ENCODE measurements at places on chromosomes 12 and 14.

- no peak for DNase-seq
These were observed 790.7 kb downstream of the C12orf50 start for GRCh38 chr12:87238466-87238865.

- no peak for DNase-seq
These were observed 31.0 kb downstream of the ITGA7 start for GRCh38 chr12:55676707-55677106.

DNA sequence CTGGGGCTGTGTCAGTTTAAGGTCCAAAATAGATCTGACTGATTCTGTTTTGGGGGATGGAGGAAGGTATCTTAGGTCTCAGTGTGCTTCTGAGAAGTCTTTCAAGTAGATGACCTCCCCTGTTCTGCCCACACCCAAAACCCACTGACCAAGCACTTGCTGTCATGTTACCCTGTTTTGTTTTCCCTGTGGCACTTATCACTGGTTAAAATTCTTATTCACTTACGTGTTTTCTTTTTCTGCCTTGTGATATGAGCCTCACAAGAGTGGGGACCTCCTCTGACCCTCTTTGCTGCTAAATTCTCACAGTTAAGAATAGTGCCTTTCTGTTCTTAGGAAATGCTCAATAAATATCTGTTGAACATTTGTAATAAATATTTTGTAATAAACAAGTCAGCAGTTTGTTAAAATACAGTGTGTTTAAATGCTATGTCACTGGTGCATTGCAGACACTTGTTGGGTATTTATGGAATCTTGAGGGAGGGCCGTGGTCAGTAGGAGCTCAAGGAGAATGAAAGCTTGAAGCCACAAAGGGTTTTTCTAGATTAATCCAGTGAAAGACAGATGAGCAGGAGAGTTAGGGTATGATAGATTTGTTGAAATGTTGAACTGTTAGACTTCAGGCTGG lies 20.9 kb downstream of the PLEKHA5 start:
- no peak for DNase-seq

DNA sequence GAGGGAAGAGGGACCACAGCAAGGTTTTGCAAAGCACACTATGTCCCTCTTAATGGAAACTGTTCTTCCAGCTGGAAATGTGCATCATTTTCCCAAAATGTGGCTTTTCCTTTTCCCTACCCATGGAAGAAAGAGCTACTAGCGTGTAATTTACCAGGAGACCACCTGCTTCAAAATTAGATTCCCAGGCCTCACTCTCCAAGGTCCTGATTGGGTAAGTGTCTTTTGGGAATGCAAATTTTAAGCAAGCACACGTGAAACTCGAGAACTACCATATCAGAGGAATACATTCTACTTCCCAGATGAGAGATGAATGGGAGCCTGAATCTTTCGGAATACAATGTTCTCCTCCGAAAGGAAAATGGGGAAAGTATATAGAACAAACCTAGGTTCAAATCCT lies 201.6 kb upstream of the NOS1 start:
- no peak for DNase-seq

DNA sequence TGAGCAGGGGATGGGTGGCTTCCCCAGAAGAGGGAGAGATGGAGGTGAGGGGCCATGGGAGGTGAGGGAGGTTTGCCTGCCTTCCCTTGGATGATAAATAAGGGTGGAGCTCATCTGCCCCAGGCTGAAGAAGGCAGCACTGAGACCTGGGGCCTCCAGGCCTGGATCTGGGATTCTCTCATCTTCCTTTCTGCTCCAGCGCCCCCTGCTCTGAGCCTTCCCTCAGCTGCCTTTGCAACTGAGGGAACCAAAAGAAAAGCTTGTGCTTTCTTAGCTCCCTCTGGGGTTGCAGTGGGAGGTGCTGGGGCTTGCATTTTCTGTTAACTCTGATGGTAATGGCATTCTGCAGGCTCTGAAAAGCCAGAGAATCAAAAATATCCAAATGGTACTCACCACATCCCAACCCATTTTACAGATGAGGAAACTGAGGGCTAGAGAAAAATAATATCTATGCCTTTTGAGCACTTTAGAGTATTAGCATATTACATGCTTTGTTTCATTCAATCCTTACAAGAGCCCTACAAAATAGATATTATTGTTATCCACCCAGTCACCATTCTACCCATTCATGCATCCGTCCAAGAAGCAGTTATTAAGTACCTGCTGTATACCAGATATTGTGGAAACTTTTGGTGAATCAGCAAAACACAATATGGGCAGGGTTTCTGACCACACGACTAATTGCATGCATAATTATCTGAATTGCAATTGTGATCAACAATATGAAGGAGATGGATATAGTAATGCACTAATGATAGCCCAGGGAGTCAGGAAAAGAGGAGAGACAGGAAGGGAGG lies 102.2 kb downstream of the WSCD2 start:
- no peak for DNase-seq

DNA sequence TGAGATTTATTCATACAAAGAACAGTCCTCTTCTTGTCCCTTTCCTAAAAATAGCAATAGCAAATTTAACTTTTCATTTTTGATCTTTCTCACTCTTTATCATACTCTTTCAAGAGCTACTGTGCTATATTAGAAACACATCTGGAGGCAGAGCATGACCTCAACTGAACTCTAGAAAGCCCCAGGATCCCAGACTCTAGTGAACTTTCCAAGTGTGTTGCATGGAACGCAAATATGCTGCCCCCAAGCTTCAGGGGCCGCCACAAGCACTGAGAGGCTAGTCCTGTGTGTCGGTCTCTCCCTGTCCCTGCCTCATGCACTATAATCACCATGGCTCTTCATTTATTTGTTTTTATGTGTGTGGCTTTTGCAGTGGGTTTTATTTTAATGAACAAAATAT lies 38.7 kb upstream of the ZNF641 start:
- DNase-seq, result no peak

DNA sequence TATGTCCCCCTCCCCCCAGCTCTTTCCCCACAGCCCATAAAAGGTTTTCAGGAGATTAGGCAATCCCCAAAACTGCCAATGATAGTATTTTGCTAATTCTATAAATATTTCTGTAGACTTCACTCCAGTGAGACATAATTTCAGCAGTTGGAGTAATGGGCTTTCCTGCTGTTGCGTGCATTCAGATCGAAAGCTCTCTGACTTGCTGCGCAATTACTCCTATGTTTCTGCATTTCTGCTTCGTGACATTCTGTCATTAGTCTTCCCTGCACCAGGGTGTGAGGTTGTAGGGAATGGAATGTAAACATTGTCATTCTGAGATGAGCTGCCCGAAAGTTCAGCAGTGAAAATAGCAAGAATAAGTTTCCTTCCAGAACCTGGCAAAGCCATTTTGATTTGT lies 58.2 kb downstream of the SAMD4A start:
- no peak for DNase-seq

DNA sequence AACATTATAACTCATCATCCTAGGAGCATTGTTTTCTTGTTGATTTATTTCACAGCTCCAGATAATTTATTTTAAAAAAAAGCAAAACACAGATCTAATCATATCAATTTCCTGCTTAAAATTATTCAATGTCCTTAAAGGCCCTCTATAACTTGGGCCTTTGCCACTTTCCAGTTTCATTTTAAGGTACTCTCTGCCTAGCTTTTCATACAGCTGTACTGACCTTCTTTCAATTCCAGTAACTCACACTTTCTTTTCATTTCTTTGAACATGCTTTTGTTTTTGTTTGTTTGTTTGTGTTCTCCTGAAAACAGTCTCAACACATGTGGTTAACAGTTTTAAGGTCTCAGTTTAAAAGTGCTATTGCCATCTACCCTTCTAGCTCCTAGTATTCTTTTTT lies 281.9 kb downstream of the ACSS3 start:
- DNase-seq, result no peak

DNA sequence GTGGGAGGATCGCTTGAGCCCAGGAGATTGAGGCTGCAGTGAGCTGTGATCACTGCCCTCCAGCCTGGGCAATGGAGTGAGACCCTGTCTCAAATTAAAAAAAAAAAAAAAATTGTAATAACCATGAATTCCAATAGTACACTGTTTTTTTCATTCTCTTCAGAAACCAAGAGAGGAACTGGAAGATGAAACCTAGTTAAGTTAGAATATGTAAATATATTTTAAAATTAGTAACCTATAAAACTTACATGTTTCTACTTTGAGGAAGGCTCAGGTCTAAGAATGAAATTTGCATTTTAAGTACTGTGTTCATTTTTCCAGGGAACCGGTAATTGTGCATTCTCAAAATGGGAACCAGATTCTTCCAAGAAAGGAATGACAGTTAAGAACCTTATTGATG lies 18.8 kb downstream of the KNTC1 start:
- no peak for DNase-seq

- no peak for DNase-seq
These were observed 77.7 kb downstream of the DNAH10 start for GRCh38 chr12:123839826-123840225.

DNA sequence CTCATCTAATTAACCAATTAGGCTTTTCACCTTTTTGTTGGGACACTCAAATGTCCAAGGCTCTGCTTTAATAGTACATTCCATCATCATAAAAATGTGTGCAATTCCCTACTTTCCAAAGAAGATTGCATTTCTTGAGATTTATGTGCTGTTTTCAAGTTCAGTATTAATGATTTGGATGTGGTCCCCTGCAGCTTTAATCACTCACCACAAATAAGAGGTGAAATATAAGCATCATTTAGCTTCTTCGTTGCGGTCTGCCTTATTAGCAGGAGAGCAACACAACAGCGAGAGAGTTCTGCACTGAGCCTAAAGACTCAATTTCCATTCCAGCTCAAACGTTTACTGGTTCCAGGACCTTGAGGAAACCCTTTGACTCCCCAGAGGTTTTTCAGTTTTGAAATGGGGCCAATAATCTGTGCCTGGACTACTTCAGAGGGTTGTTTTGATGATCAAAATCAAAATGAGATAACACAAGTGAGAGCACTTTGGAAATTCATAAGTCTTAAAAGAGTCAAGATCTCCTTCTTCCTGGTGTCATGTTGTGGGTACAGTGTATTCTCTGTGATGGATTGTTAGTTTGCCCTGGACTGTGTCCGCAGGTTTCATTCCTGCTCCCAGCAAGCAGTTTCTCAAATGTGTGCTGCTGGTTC lies 53.1 kb downstream of the RERG start:
- DNase-seq, result no peak

DNA sequence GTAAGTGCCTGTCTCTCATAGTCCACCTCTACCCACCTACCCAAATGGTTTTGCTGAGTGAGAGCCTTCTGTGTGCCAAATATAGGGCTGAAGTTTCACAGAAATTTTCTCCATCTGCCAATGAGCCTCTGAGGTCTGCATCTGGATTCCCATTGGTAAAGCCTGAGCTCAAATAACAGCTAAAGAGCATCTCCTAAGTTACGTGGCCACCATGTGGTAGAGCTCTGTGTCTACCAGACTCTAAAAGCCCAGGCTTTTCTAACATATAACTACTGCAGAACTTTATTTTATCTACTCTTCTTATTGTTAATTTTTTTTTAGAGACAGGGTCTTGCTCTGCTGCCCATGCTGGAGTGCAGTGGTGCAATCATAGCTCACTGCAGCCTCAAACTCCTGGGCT lies 16.0 kb downstream of the AMDHD1 start:
- no peak for DNase-seq

DNA sequence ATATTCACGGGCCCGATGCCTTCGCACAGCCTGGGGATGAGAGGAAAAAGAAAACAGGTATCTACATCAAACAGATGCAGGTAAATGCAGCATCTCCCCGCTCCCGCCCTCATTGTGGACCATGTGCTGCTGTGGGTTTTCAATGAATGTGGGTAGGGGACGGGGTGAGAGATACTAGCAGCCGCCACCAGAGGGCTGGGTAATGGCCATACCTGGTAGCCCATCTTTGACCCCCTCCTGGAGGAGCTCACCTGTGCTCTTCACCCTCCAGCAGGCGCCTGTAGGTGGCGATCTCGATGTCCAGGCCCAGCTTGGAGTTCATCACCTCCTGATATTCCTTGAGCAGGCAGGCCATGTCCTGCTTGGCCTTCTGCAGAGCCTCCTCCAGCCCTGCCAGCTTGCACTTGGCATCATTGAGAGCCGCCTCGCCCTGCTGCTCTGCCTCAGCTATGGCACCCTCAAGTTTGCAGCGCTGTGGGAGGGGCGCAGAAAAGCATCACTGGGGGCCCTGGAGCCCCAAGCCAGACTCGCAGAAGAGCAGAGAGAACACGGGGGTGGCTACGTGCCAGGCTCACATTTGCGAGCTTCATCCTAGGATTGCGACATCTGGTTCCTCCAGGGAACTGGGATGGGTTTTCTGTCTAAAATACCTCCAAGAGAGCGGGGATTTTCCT lies 10.2 kb downstream of the KRT82 start:
- DNase-seq, result no peak

- DNase-seq, result no peak
These were observed 7.9 kb upstream of the HCAR1 start for GRCh38 chr12:122738571-122738970.

- no peak for DNase-seq
These were observed 114.5 kb downstream of the PHLDA1 start for GRCh38 chr12:75917083-75917482.

DNA sequence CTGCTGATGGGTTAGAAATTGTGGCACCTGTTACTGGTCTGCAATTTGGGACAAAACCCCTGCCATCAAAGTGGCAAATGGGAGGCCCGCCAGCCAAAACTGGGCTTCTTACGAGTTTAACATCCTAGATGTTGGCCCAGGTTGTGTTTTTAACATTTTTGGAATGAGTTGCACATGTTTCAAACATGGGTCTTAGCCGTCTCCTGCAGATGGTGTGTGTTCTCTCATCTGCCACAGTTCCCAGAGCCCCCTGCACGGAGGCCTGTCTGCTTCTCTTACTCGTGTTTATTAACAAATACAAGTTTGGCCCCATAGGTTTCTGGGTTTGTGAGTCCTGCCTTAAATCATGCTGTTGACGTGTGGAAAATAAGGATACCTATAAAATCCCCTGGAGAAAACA lies 46.5 kb downstream of the CACNA2D4 start:
- DNase-seq, result no peak

DNA sequence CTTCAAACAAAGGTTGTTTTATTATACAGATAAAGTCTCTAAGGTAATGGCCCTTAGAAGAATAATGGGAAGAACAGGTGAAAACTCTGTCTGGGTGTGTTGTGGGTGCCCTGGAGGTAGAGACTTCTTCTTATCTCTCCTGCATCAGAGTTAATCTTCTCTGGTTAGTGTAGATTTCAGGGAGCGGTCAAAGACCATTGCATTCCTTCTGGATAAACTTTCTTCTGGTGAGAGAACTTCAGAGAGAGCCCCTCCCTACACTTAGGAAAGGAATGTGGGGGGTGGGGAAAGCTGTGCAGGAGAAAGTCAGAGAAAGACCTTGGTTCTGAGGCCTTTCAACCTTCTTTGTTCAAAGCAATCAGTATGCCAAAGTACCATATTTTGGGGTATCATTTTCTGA lies 658.5 kb downstream of the DIO2 start:
- no peak for DNase-seq

DNA sequence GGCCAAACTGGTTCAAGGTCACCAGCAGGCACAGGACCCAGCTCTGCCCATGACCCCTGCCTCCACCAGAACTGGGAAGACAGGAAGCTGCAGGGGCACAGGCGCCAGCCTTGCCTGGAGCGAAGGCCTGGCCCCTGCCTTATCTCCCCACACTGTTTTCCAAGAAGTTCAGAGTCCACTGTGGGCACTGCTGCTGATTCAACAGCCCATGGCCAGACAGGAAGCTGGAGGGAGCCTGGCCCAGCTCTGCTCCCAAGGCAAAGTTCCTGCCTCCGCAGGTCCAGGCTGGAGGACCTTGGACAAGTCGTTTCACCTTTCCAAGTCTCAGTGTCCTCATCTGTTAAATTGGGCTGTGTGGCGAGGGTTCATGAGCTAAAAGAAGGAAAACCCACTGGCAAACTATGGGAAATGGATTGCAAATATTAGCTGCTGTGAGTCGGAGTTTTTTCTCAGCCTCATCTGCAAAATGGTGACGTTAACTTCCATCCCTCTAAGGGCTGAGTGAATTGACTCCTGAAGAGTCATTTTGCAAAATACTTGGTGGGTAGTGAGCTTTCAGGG lies 1.2 kb downstream of the PHETA1 start:
- no peak for DNase-seq

All from stimulated activated CD4-positive, alpha-beta T cell treated with anti-CD3 and anti-CD28 coated beads, Interleukin-1b, Interleukin-23, amount 100 ng/mL, for 4 hours (primary cell).